ENCODE measurements at places on chromosomes 1 and 21.

DNA sequence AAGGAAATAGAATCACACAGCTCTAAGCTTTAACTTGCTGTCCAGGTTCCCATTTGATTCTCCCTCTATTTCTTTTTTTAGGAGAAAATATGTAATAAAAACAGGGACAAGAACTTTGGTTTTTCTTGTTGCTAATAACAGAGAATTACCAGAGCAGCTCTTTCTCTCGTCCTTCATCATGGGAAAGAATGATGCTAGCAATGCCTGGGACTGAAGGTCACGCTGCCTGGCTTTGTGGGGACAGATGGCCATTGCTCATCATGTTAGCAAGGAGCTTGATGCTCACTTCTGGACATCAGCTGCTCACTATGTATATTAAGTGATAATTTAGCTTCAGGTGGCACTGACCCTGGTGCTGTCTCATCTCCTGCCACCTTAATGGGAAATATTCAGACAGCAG, 77.3 kb upstream of the AKT3 start:
- DNase-seq, result no peak

- no peak for DNase-seq
These were observed 300.3 kb downstream of the TTLL7 start for GRCh38 chr1:83698644-83699043.

DNA sequence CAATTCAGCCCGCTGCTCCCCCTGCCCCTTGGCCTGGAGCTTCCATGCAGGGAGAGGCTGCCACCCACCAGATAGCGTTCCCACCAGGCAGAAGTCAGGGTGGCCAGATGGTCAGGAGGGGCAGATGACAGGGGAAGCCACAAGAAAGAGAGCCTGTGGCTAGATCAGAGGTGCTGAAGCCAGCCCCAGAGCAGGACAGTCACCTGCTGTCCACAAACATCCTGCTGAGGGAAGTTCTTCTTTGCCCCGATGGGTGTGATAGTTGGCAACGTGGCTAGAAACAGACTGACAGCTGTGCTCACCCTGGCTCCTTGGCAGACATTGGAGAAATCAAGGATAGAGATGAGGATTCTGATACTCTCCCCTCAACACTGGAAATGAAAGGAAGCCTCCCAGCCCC, 27.2 kb upstream of the SRP9 start:
- DNase-seq, result no peak

DNA sequence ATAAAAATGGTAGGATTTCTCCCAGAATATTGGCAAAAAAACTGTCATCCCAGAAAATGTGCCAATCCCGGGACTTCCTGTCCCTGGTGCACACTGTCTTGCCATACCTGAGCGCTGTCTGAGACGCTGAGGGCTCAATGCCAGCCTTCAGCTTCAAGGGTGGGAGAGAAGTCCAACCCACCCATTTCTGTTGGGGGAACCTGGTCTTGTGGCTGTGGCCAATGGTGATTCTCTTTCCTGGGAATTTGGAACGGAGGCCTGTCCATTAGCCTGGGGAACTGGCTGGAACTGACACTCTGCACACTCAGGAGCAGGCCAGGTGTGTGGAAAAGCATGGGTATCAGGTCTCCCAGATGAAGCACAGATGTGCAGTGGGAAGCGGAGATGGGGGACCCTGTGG, 6.7 kb downstream of the MTHFR start:
- no peak for DNase-seq

DNA sequence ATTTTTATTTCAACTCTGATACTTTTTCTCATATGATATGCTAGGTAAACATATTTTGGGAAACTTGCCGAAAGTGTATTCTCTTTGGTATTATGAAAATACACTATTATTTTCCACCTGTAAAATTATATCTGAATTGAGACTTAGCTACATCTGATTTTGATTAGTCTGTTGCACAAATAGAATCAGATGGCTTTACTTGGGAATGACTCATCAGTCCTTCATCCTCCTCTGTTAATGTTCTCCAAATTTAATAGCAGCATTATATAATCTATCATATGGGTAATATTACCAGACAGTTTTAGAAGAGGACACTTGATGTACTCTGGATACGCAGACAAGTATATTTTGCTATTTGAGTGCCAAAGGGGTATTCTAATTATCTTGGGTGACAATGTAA, 245.3 kb downstream of the CTH start:
- DNase-seq, result no peak

DNA sequence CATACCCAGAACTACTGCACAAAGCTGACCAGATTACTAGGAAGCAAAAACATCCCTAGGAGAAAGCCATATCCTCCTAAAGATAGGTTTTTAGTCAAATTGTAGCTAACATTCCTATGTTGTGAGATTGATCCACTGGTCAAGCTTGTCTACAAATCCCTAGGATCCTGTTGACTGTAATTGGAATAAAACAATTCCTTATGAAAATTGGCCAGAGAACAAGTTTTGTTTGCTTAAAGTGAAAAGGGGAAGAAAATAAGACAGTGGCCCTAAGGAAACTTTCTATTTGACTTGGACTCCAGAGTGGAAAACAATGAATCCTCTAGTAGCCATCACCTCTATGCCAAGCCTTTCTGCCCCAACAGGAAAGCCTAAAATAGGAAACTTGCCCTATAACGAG, 645.2 kb upstream of the USP24 start:
- DNase-seq, result no peak

GRCh38 chr1:205849619-205850355, at the start of gene PM20D1:
TSS of gene PM20D1 (minus strand) at chr1:205850132. CDS start at chr1:205850072, 60 bp downstream.
- DNase-seq, result peak; percentile 38

DNA sequence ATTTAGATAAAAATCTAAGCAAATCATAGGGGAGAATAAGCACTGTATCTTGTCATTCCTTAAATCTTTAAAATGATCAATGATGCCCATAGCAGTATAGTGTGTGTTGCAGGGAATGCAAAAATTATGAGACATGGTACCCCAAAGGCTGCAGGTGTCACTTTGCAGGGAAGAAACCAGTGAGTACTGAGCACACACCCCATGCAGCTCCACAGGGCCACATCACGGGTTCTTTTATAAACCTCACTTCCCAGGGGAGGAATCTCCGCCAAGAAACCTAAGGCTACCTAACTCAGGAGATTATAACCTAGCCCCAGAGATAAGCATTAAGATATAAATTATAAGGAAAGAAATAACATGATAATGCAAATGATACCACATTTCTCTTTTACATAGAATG, 115.6 kb downstream of the APP start:
- no peak for DNase-seq

DNA sequence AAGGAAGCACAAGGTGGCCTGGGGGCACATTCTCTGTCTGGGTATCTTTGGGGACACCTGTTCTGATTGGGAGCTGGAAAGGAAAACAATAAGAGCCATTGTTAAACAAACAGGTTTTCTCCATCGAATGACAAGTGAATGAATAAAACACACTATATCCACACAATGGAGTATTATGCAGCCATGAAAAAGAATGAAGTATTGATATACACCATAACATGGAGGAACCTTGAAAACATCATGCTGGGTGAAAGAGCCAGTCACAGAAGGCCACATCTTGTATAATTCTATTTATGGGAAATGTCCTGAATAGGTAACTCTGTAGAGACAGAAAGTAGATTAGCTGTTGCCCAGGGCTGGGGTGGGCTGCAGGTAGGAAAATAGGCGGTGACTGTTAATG, 11.1 kb downstream of the PROK1 start:
- DNase-seq, result no peak

GRCh38 chr1:246828818-246829217, 102.9 kb downstream of the AHCTF1 start:
- DNase-seq, result no peak

DNA sequence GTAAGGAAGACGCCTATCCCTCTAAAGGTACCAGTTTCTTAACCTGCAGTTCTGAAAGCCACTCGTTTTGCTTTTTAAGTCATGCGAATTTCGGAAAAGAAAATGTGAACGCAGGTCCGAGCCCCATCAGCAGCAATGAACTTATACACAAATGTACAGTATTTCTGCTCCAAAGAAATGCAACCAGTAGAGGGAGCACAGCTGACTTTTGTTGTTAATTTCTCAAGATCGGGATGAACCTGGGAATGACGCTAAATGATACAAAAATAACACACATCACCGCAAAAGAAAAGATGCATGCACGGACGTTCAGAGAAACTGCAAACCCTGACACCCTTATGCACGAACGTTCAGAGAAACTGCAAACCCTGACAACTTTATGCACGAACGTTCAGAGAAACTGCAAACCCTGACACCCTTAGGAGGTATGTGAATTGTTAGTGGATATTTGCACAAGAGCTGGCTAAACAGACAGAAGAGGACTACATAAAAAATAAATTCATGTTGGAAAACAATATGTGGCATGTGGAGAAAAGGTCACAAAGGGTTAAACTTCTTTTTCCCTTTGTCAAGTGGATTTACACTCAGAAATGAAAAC, 3.5 kb upstream of the TIAM1 start:
- no peak for DNase-seq

- DNase-seq, result no peak
These were observed 9.1 kb downstream of the BCL9 start for GRCh38 chr1:147550302-147550937.

DNA sequence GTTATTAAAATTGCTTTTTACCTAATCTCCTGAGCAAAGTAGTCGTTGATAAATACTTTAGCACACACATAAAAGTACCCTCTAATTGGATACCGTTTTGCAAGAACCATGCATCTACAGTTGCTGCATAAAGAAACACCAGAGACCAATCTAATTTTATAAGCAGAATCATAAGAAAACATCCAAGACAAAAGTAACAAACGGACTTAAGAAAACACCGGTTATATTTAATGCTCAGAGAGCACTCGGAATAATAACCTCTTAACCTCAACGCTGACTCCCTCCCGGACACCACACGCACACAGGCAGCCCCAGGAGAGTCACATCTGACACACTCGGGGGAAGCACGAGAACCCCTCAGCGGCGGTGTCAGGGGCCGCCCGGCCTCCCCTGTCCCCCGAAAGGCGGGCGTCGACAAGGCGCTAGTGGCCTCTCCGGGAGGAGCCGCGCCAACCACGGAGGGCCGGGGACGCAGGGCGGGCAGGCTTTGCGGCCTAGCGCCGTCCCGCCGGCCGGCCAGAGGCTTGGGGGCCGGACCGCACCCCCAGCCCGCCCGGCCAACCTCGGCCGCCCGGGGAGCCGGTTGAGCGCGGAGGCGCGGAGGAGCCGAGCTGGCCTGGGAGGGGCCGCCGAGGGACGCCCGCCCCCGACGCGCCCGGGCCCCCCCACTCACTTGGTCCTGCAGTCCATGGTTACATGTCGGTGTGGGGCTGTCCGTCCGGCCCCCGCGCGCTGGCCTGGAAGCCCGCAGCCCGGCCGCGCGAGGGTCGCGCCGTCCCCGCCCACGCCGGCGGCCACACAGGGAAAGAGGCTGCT, 606 bp downstream of the DENND1B start:
- DNase-seq, result peak; percentile 53

GRCh38 chr1:115479055-115479482, 141.0 kb upstream of the NGF start:
- DNase-seq, result no peak

- DNase-seq, result no peak
These were observed 9.3 kb downstream of the PODN start for GRCh38 chr1:53071167-53071865.

GRCh38 chr1:61569303-61569621, 155.7 kb downstream of the TM2D1 start:
- DNase-seq, result no peak

DNA sequence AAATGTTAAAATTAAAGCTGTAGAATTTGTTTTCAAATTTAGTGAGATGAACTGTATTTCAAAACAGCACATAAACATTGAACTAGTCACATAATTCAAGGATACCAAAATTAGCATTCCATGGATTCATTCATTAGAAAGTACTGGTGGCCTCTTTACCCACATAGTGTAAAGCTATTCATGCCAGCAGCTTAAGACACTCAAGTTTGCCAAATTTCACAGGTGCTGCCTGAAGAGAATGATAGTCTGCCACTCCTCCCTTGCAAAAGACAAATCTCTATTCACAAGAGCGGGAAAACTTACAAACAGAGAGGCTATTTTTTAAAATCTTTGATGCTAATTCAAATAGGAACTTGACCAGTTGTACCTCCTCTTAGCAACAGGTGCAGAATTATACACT, 337.0 kb downstream of the BRINP3 start:
- DNase-seq, result no peak

GRCh38 chr1:161910604-161911003, 113.1 kb downstream of the OLFML2B start:
- no peak for DNase-seq

- DNase-seq, result no peak
These were observed 59.8 kb downstream of the PLEKHA6 start for GRCh38 chr1:204299814-204300365.

GRCh38 chr1:15762546-15762945, 4.0 kb downstream of the FBLIM1 start:
- DNase-seq, result no peak

- DNase-seq, result no peak
These were observed 32.1 kb upstream of the OPRD1 start for GRCh38 chr1:28779751-28780408.

DNA sequence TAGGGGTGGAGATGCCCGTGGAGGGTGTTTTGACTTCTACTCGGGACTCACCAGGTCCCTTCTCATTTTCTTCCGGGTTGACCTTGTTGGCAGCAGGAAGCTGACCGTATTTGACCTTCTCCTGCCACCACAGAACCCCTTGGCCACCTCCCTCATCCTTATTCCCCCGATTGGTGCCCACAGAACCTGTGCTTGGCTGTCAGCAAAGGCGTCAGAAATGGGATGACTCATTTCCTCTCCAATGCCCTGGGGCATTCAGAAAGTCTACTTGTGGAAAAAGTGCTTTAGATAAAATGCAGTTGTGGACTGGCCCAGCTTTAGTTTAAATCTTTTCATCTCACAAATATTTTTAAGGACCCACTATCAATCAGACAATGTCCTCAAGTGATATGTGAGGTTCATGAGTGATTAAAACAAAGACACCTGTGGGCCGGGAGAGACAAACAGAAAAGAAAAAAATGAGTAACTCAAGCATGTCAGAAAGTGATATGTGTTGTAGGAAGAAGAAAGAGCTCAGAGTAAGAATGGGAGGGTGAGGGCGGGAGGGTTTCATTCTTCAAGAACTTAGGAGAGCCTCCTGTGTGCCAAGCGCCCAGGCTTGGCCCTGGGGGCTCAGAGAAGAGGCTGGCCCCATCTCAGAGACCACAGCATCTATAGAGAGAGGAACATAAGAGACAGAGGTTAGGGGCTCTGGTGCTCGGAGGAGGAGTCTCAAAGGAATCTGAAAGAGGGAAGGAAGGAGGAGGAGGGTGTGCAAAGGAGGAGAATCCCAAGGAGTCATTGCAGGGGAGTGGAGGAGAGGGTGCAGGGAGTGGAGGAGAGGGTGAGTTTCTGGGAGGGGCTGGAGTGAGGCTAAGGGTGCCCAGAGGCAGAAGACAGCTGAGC, 221.6 kb upstream of the VAMP3 start:
- no peak for DNase-seq

DNA sequence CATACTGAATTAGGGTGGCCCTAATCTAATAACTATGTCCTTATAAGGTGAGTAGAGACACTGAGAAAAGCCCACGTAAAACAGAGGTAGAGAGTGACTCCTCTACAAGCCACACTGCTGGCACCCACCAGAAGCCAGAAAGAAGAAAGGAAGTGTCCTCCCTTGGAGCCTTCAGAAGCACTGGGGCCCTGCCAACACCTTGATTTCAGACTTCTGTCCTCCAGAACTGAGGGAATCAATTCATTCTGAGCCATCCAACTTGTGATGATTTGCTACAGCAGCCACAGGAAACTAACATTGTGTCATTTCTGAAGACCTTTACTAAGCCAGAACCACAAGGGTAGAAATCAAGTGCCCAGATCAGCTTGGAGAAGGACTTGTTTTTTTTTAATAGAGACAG, 15.0 kb downstream of the GNB1 start:
- no peak for DNase-seq

GRCh38 chr1:52264530-52265115, 101.4 kb downstream of the CC2D1B start:
- no peak for DNase-seq
